ENCODE measurements at places on chromosomes 7 and 10.

DNA sequence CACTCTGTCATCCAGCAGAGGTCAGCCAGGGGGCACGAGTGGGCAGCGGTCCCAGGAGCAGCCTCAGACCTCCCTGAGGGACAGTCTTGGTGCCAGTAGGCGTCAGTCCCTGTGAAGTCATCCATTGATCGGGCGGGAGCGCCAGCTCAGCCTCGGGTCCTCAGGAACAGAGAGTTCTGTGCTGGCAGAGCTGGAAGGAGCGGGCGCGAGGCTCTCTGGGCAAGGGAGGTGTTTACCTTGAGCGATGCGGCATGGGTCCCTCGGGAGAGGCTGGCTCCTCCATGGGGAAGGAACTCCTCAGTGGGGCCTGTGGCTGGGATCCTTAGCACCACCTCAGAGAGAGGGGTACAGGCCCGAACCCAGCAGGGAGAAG, 101.1 kb upstream of the PPIF start:
- DNase-seq, result no peak

DNA sequence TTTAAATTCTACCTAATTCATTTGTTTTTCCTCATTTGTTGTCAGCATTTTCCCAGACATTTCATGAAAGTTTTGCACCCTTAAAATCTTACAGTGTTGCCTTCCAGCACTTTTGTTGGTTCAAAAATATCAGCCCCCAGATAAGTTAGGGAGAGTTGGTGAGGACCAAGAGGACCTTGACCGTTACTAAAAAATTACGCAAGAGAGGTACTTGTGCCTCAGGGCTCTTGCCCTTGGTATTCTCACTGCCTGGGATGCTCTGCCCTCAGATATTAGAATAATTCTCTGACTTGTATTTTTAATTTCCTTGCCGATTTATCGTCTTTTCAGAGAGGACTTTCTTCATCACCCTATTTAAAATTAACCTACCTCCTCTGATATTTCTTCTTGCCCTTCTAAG, 3.5 kb upstream of the AKR1B15 start:
- DNase-seq, result no peak

DNA sequence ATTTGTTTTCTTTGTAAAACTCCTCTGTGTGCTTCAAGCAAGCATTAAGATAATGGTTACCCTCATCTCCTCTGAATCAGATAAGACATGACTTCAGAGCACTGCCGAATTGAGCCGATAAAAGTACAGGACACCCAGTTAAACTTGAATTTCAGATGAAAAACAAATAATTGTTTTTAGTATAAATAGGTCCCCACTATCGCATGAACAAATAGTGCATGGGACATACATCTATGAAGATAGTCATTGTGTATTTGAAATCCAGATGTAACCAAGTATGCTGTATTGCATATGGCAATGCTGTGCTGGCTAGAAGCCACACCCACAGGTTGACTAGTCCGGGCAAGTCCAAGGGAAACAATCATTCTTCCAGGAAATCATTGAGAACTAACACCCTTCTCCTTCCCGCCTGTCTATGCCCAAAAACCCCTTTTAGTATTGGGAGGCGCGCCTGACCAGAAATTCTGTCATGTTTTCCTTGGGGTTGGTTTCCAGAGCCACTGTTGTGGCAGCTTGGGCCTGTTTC, 12.6 kb upstream of the FGFR2 start:
- no peak for DNase-seq

- no peak for DNase-seq
Observed at GRCh38 chr10:6321880-6322279, 119.1 kb downstream of the PFKFB3 start.

DNA sequence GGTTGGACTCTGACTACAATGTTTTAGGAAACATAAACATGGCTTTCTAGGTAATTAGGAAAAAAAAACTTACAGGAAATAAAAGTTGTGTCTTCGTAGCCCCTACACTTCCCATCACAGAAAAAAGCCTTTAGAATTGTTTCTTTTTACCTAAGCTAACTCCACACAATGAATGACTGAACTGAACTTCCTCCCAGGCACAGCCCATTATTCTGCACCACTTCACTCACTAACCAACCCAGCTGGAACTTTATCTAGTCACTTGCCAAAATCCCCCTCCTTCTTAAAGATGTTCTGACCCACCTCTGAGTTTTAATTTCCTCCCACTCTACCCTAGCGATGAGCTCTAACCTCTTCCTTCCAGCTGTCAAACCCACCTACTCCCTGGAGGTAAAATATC, 91.7 kb upstream of the MEOX2 start:
- no peak for DNase-seq

GRCh38 chr10:80709866-80710265, 172.2 kb downstream of the SH2D4B start:
- no peak for DNase-seq

- no peak for DNase-seq
Observed at GRCh38 chr10:88968391-88968790, 15.8 kb upstream of the ACTA2 start.

- no peak for DNase-seq
Observed at GRCh38 chr7:143435266-143435665, 8.0 kb upstream of the TAS2R60 start.

DNA sequence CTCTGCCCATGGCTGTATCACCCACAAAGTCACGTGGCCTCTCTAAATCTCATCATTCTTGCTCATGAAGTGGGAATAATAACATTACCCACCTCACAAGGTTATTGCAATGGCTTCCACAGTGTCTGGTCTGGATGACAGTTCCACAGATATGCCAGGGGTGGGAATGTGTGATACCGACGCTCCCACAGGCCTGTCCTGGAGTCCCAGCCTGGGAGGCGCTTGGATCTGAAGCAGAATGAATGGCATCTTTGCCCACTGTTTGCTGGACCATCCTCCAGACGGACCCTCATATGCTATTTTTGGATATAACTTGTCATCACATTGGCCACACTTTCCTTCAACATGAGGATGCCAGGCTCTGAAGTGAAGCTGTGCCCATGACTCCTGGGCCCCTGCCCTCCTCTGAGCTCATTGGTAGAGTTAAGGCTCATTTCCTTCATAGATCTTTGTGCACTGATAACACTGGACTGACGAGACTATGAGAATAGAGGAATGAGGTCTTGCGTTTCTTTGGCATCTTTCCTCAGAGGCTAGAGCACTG, 279.8 kb upstream of the ZNF32 start:
- DNase-seq, result no peak

- DNase-seq, result no peak
Observed at GRCh38 chr10:73003822-73004221, 49.2 kb upstream of the PLA2G12B start.

DNA sequence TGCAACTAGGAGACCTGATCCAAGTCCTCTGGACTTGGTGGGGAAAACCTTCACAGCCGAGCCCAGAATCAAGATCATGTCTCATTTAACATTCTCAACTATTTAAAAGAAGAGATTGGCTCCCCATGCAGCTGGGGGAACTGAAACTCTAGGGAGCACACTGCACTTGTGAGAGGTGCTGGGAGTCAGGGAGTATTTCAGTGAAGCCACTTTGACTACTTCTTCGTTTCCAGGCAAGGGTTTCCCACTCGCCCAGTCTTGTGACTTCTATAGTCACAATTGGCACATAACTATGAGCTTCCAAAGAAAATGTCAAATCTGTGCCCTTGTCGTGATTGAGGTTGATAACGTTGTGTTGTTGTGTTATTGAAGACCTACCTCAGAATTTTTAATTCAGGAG, 62.9 kb downstream of the AKR1B1 start:
- no peak for DNase-seq

DNA sequence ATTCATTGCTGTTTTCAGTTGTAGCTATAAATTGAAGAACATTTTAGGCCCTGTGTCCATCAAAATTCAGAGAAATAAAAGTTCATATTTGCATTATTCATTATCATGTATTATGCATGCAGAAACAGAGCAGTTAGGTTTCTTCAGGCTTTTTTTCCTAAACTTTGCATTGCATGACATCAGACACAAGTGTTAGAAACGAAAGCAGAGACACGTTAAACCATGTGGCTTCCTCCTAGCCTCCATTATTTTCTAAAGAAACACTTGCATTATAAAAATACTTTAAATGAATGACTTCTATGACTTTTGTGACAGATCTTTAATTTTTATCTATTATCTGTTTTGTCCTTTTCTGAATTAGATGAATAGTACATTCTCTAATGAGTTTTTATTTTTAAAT, 8.8 kb upstream of the EBLN1 start:
- no peak for DNase-seq

- DNase-seq, result no peak
Observed at GRCh38 chr7:12761111-12761510, 73.7 kb downstream of the ARL4A start.

DNA sequence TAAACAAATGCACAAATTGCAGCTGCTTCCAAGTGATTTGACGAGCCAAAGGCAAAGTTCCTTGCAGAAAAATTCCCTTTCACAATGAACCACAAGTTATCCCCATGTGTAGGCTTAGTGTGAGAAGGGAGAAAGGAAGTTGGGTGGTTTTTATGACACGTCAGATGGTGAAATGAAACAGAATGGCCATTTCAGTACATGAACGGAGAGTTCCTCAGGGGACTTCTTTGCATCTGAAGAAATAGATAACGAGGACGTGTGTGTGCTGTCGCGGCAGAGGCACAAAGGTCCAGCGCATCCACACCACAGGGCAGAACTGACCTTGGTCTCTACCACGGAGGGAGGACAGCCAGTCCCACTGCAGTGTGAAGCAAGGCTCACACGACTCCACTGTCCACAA, 135.9 kb downstream of the PAXIP1 start:
- DNase-seq, result no peak

DNA sequence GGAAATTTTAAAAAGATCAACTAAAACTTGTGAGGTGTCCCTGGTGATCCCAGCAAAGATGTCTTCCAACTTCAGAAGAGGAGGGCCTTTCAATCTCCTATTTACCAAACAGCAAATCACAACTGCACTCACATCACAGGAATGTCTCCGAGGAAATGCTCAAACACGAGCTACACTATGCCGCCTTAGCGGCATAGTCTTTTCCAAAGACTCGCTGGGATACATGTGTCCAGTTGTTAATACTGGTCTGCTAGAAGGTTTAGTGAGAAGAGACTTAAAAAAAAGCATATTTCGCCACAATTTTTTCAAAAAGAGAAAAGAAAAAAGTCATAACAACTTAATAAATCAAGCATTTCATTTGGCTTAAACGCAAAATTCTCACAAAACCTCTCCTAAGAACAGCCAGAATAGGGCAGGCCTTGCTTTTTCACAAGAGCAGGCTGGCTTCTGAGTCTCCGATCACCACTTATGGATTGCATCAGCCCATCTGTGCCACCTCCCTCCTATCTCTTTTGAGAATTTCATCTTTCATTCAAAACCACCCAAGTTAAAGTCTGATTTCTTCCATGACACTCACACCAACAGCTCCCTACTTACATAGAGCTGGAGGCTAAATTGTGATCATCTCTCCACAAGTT, 66.1 kb downstream of the GNA12 start:
- DNase-seq, result no peak

GRCh38 chr10:77253147-77253545, 384.5 kb downstream of the KCNMA1 start:
- DNase-seq, result no peak

GRCh38 chr10:109071539-109071938, 851.8 kb downstream of the XPNPEP1 start:
- no peak for DNase-seq

DNA sequence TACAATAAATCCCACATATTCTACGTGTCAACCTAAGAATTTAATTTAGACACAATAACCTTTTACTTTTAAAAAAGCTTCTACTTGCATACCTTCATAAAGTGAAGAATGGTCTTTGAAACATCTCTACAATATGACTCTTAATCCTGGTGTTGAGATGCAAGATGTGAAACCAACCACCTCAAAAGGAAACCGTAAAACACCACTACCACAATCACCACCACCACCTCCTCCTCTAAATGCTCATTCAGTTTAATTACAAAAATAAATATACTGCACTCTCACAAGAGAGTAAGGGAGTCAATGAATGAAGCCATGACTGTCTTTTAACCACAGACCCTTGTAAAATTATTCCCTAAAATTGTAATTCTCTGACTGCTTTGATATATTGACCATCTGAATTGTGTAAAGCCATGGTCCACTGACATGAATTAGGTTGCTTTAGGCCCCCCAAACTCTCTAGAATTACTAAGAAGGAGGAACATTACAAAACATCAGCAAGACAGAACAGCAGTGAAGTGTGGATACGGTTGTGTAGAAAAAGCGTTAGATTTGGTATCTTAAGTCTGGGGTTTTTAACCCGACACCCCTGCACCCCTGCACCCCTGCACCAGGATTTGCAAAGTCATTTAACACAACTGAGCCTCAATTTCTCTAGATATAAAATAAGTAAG, 171.4 kb downstream of the SFMBT2 start:
- no peak for DNase-seq

GRCh38 chr7:157228864-157229422, 90.2 kb downstream of the UBE3C start:
- DNase-seq, result peak; percentile 23

DNA sequence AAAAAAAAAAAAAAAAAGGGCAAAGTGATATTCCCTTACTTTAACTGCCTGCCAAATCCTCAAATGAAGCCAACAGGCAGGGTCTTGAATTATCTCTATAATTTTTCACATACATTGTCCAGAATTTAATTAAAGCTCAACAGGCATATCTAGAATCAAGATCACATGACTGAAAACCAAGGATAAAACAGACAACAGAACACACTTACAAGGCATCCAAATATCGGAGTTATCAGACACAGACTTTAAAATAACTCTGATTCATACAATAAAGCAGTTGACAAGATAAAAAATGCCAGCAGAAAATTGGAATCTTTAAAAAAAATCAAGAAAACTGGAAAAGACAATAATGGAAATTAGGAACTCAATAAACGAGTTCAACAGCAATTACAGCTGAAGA, 10.7 kb downstream of the CYTH3 start:
- no peak for DNase-seq

Data from activated CD8-positive, alpha-beta memory T cell treated with anti-CD3 and anti-CD28 coated beads, Interleukin-2, amount 50 U/mL, for 4 hours (primary cell).